ENCODE measurements at places on chromosomes 11 and 22.

DNA sequence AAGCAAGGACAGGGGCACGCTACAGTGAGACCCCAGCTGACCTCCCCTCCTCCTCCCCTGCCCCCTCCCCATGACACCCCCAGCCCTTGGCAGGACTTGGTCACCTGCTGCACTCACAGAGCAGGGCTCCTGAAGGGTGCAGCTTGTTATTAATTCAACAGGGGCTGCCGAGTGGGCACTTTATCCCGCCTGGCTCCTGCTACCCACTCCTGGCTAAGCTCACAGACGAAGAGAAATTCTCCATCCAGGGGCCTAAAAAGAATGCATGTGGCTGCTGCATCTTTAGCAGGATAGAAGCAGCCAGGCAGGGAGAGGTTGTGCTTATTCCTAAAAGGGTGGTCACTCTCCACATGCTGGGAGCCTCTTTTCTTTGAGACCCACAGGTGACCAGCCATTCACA is 40.3 kb downstream of the GALNT18 start:
- DNase-seq: no peak

- no peak for DNase-seq
Observed at GRCh38 chr22:48039326-48039725, 1276.9 kb downstream of the TBC1D22A start.

DNA sequence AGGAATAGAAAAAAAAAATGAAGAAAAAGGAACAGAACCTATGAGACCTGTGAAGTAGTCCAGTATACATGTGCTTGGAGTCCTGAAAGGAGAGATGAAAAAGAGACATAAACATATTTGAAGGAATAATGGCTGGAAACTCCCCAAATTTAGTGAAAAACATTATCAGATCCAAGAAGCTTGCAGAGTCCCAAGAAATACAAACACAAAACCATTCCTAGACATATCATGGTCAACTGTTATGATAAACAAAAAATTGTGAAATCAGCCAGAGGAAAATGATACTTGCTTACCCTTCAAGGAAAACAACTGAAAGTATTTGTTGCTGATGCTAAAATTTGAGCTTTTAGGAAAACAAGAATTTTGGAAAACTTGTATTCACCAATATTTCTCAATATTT is 250.1 kb downstream of the DDX10 start:
- no peak for DNase-seq

GRCh38 chr22:46637711-46638600 is 17.8 kb downstream of the GRAMD4 start:
- DNase-seq: no peak

DNA sequence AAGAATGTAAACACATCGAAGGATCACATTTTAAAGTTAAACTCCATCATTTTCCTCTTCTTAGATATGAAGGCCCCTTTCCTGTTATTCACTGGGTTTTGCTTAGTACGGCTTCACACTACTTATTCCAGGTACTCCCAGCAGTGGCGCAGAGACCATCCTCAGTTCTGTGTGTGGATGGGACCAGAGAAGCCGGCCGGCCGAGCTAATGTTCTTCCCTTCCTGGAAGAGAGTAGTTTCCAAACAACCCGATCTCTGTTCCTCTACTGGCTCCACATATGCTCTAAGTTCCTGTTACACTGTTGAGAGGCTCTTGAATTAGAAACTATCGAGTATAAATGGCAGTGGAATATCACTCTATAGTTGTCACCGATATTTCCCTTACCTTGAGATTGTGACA is 684 bp upstream of the NFRKB start:
- DNase-seq: peak; percentile 5

- no peak for DNase-seq
Observed at GRCh38 chr22:11066458-11067285, 4461.3 kb upstream of the OR11H1 start.

GRCh38 chr11:17423533-17424310 is 35.3 kb upstream of the KCNJ11 start:
- DNase-seq: no peak

- DNase-seq: no peak
Observed at GRCh38 chr11:1761857-1762536, 1.7 kb downstream of the CTSD start.

DNA sequence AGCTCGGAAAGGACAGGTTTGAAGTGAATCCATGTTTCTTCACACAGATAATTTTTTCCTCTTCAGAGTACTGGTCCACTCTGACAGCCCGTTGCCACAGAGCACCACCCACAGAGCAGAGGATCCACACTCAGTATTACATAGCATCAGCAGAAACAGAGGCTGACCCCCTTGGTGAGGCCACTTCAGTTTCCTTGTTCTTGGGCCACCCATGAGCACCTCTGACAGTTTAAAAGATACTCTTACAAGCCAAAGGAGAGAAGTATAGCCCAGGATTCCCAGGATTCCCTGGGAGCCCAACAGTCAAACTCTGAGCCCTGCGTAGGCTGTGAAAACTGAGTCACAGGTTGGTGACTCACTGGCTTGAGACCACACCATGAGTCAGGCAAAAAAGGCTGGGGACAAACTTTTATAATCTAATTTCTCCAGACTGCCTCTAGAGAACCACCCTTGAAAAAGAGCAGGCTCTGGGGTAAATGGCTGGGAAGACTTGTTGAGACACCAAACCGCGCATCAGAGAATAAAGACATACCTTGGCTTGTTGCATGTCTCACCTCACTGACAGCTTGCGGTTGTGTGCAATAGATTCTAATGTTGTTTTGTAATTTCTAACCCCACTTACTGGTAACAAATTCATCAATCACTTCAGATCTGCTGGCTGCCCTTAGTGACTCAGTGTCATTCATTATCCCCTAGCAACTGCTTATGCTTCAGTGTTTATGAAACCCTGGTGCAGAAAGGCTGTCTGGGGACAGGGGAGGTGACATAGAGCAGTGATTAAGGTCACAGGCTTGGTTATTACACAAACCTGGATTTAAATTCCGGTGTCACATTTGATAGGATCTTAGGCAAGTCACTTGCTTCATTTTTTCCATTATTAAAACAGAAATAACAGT is 56.9 kb upstream of the PRSS23 start:
- DNase-seq: no peak
